ENCODE measurements at places on chromosomes 2 and 18.

DNA sequence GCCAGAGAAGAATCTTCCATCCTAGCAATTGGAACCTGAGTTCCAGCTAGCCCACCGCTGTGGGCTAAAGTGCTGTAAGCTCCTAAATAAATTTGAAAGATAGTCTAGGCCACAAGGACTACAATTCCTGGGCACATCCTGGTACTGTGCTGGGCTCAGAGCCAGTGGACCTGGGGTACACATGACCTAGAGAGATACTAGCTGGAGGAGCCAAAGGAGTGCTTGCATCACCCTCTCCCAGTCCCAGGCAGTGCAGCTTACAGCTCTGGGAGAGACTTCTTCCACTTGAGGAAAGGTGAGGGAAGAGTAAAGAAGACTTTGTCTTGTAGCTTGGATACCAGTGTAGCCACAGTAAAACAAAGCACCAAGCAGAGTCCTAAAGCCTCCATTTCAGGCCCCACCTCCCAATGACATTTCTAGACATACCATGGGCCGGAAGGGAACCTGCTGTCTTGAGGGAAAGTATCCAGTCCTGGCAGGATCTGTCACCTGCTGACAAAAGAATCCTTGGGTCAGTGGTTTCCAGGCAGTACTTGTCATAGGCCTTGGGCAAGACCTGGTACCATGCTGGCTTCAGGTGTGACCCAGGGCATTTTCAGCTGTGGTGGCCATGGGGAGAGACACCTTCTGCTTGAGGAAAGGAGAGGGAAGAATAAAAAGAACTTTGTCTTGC, 89.5 kb downstream of the TMEM185B start:
- no peak for DNase-seq

GRCh38 chr2:236862526-236862925, 223.2 kb upstream of the COPS8 start:
- no peak for DNase-seq

GRCh38 chr2:156908825-156909224, 348.7 kb upstream of the GALNT5 start:
- no peak for DNase-seq

GRCh38 chr2:174784316-174784715, 20.0 kb upstream of the CHRNA1 start:
- DNase-seq: no peak
